GM12891 (cell line): ENCODE measurements at places on chromosomes 2 and 18.

GRCh38 chr18:79587779-79588635 is 91.6 kb upstream of the CTDP1 start:
- DNase-seq, result no peak

- DNase-seq, result no peak
These were observed 123.5 kb upstream of the EML6 start for GRCh38 chr2:54599914-54600313.

- no peak for DNase-seq
These were observed 10.5 kb upstream of the EPAS1 start for GRCh38 chr2:46286715-46287114.

DNA sequence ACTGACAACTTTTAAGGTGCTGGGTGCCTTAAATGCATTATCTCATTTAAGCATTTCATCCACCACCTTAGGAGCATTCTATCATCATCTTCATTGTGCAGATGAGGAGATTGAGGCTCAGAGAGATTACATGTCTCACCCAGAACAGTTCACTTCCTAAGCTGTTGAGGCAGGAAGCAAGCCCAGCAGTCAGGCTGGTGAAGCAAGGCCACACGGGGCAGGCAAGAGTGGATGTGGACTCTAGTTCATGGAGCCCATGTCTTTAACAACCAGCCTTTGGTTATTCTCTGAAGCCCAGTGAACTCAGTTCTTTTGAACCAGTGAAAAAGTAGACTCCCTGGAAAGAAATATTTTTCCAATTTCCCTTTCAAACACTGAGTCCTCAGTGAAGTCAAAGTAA is 294.8 kb upstream of the MGAT5 start:
- no peak for DNase-seq

DNA sequence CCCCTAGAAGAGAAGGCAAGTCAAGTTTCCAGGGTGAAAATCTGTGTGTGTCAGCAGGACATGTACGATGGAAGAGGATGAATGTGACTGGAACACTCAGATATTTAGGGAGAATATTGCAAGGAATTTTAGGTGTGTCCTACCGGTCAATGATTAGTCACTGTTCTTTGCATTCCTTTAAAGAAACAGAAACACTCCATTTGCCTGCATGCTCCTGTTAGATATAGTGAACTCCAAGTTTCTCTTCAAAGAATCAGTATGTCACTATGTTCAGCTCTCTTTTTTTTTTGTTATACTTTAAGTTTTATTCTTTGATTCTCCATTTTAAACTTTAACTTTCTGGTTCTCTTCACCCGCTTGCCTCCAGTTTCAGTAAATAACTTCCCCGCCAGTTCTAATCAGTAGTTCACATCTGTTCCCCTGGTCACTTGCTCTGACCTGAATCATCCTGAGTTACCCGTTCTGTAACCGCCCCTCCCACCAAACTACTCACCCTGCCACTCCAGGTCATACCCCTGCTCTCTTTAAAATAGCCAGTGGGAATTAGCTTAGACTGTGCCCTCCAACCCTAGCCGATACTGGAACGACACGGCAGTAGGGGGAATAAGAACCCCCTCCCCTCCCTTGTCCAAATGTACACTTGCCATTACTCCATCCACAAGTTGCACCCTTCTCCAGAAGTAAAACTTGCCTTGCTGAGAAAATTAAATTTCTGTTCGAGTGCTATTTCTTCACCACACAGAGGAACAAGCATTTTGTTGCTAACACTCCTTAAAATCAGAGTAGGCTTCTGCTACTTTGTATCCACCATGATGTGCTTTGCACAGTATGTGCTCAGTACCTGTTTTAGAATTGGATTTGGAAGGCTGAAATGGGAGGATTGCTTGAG is 268.4 kb downstream of the METTL4 start:
- no peak for DNase-seq

DNA sequence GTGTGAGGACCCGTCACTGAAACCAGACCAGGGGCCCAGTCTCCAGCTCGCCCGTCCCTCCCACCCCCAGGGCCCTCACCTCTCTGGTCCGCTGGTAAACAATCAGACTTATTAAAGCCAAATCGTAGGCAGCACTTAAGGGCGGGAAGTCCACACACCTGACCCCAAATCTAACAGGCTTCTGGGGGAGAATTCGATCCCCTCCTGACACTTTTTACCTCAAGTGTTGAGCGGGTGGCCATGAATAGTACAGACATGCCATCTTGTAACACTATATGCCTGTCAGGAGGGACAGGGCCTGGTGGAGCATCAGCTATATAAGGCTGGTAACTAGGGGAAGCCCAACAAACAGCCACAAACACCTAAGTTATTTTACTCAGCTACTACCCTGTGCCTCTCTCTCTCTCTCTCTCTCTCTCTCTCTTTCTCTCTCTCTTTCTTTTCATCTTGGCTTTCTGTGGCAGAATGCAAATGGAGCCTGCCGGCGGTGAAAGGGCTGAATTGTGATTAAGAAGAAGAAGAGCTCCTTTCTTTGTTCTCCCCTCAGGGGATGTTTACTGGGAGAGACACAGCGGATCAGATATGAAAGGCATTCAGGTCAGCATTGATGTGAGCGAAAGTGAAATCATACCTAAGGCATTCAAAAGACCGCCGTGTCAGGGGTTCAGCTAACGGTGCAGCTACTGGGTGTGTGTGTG is 9.5 kb downstream of the ZEB2 start:
- DNase-seq, result no peak

- DNase-seq, result no peak
These were observed 16.0 kb upstream of the TSPYL6 start for GRCh38 chr2:54271843-54272627.

DNA sequence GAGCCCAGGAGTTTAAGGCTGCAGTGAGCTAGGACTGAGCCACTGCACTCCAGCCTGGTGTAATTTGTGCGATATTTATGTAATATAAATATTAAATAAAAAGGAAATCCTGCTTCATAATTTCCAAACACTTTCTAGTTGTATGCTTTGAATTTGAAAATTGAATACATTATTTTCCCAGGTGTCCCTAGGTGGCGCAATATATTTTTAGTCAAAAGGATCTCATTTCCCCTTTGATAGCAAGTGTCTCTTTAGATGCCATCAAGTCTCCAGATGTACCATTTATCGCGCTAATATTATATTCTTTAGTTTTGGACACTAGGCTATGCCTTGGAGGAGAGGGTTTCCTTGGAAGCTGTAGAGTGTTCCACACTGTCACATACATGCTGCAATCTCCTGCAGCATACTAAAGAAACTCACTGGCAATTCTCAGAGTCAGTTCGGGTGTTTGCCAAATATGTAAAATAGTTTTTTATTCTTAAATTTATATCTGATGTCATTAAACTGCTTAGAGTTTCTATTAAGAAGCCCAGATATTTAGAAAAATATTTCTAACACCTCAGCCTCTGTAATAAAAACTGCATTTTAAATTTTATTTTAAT is 5.6 kb upstream of the WDR7 start:
- DNase-seq, result no peak

DNA sequence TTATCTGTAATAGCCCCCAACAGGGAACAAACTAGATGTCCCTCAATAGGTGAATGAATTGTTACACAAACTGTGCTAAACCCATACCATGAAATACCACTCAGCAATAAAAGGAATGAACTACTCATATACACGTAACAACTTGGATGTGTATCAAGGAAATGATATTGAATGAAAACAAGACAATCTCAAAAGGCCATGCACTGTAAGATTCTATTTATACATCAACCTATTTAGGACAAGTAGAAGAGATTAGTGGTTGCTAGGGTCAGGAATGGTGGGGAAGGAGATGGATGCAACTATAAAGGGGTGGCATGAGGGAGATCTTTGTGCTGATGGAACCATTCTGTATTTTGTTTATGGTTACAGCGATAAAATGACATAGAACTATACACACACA is 47.1 kb downstream of the KANSL3 start:
- no peak for DNase-seq

GRCh38 chr2:171139860-171140259 is 20.8 kb downstream of the TLK1 start:
- DNase-seq, result no peak

GRCh38 chr2:112812318-112813267 is 24.0 kb downstream of the IL1B start:
- no peak for DNase-seq

DNA sequence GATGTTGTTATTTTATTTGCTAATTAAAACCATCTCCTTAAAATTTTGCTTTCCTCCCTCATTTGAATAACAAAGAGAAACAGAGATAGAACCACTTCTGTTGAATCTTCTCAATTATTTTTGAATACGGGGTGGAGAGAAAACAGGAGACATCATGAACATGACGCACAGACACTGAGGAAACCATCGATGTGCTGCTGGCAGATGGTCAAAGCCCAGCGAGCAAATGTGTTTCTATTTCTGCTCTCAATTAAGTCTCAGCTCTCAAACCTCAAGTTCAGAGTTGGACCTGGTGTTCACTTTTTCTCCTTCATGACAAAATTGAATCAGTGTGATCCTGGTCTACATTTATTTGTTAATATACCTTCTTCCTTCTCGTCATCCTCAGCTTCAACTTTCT is 36.1 kb upstream of the TWIST2 start:
- DNase-seq, result no peak

- DNase-seq, result no peak
These were observed 205.5 kb upstream of the REV1 start for GRCh38 chr2:99695130-99695943.

DNA sequence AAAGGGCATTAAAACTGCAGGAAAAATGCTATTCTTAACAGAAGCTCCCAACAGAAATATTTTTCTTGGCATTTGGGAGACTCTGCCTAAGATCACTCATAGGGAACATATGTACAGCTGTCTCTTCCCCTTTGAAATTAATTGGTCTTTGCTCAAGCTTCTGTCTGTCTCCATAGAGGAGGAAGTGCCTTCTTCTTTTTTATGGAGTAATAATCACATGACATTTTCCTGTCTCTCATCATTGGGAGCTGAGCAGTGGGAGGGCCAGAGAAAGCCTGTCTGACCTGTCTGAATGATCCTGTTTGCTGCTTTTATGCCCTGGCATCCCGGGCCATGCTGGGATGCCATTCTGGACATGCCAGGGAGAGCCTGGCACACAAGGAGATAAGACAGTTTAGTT is 145.6 kb downstream of the AQP4 start:
- no peak for DNase-seq

DNA sequence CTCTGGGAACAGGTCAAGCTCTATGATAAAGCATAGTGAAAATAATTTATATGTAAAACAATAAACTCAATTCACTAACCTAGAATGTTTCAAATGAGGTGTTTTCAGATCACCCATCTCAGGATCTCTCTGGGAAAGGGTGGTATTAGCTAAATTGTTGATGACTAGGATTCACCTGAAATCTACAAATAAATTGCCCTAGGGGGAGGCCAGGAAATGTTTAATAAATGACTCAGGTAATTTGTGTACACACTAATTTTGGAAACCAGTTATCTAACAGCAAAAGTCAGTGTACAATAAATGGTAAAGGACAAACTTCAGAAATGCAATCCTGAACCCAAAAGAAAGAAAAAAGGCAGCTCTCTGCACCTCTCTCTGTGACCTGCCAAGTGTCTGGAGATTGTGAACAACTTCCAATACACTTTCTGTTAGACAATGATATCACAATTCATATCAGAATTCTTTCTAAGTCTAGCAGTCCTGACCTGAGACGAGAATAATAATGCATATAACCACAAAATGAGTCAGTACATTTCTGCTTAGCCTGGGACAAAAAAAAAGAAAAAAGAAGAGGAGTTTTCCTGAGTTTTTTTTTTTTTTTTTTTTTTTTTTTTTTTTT is 760.0 kb downstream of the EPHA4 start:
- no peak for DNase-seq

DNA sequence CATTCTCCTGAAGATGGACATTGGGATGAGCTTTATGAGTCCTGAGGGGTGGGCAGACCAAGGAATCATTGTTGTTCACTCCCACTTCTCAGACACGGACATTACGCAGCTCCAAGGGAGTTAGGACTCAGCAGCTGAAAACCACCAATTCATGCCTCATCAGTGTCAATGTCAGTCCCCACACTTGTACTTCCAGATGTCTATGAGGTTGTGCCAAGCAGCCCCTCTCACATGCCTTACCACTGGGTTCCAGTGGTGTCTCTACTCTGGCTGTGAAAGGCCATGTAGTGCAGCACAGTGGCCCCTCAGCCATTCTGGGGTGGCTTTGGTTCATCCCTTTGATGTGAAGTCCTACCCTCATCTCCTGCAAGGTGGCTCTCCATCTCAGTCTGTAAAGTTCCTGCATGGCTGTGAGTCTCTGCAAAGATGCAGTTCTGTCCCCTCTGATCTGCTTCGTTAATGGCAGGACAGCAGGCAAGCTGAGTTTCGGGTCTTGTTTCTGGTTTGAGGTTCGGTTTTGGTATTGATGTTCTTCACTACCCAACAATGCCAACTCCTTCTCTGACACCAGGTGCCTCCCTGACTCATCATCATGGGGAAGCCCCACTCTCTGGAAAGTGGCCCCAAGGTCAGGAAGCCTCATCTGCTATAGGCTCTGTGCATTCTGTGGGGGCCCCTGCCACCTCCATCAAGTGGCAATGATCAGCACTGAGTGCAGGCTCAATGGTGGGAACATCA is 14.0 kb upstream of the COL6A3 start:
- no peak for DNase-seq

DNA sequence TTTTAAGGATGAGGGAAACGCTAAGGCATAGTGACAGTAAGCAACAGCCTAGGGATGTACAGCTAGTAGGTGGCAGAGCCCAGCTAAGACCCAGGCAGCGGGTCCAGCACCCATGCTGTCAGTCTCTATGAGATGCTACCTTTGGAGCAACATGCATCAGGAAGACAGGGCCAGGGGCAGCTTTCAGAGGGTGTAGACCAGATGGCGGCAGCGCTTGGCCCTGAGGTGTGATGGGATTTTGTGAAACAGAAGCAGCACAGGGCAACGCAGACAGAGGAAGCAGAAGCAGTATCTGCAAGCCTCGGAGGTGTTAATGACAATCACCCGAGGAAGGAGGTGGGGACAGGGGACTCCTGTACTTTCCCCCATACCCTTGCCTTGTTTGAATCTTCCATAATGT is 43.2 kb downstream of the SDC1 start:
- DNase-seq, result no peak

DNA sequence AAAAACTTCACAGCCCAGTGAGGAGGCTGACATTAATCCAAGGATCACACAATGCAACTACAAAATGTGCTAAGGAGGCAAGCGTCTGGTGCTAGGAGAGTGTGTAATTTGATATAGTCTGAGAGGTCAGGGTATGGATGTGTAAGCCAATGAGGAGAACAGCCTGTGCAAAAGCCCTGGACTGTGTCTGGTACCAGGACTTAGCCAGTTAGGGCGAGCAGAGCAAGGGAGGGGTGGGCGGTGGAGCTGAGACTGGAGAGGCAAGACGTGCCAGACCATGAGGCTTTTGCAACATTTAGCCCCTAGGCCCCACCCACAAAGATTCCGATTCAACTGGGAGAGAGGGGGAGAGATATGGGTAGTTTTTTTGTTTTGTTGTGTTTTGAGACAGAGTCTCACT is 33.5 kb upstream of the SPRED2 start:
- DNase-seq, result no peak

GRCh38 chr2:191314697-191315364 is 69.6 kb downstream of the MYO1B start:
- no peak for DNase-seq

GRCh38 chr2:150567771-150568301 is 80.4 kb upstream of the RND3 start:
- DNase-seq, result no peak

GRCh38 chr2:30664761-30665358 is 142.4 kb downstream of the CAPN13 start:
- no peak for DNase-seq

GRCh38 chr2:12167525-12168317 is 421.3 kb downstream of the LPIN1 start:
- no peak for DNase-seq
